MG63 (cell line): ENCODE measurements at places on chromosomes 1 and 21. TPM values are rescaled to one million over a fixed set of nuclear protein-coding genes. Genes with fewer than 3 reads are reported as not detected.

DNA sequence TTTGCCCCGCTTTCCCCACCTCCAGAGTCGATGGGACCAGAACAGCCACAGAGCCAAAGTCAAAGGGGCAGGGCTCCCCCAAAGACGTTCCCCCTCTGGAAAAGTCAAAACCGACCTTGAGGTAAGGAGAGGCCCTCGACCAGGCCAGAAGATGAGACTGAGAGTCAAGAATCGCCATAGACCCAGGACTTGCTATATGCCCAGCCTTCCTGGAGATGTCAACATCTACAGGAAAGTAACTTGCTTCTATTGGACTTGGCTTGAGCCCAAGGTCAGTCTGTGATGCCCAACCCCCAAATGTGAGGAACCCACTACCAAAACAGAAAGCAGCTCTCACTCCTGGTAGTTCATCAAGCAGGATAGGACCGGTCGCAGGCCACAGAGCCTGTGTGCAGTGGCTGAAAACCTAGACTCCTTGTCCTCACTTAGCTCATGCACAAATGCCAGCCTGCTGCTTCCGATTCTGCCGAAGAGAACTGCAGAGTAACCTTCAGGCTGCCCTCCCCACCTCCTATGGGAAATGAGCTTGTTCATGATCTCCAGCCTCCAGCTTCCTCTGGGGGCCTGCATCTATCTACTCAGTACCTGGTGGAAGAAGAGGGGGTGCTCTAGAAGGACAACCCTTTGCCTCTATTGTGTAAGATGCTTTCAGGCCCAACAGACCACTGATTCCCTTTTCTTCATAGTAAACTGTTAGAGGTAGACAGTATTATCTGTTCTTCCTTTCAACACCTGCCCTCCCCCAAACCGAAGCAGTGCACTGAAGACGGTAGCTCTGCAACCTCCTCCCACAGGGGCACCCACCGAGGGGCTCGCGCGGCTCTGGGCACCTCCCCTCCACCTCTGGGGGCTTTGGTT lies 1.4 kb downstream of the ACOT7 start:
- DNase-seq = no peak

ZNF124 gene
- total RNA-seq = 56.8 and 82.3 TPM in 2 replicates

GRCh38 chr1:232999956-233000625 lies 49.7 kb downstream of the NTPCR start:
- no peak for DNase-seq

LRRC3 gene
- total RNA-seq = 1.2 and 1.4 TPM in 2 replicates

GRCh38 chr1:112706505-112707220 lies at the start of gene RHOC:
TSS of gene RHOC (minus strand) at chr1:112707127. CDS start at chr1:112703799, 3,328 bp downstream.
- DNase-seq = peak; percentile 76

SCP2 gene
- 74.0 and 115 TPM in 2 replicates for total RNA-seq

GRCh38 chr1:4730078-4730477 lies 75.7 kb downstream of the AJAP1 start:
- DNase-seq = no peak

GRCh38 chr1:24118410-24119242 lies 6.7 kb upstream of the MYOM3 start:
- no peak for DNase-seq

HES3 gene
- not detected in 2 replicates for total RNA-seq

- peak; percentile 54 for DNase-seq
These were observed 588 bp downstream of the NEXN start for GRCh38 chr1:77888781-77889642.

- peak; percentile 91 for DNase-seq
These were observed 858.7 kb downstream of the USP25 start for GRCh38 chr21:16588433-16588860.

OLFML2B gene
- 0.20 TPM in 1 of 2 replicates, not detected in the other for total RNA-seq

- DNase-seq = no peak
These were observed 11.2 kb upstream of the TXNIP start for GRCh38 chr1:146007489-146008133.

GRCh38 chr1:76267631-76268030 lies 193.1 kb downstream of the ST6GALNAC3 start:
- DNase-seq = no peak

DNA sequence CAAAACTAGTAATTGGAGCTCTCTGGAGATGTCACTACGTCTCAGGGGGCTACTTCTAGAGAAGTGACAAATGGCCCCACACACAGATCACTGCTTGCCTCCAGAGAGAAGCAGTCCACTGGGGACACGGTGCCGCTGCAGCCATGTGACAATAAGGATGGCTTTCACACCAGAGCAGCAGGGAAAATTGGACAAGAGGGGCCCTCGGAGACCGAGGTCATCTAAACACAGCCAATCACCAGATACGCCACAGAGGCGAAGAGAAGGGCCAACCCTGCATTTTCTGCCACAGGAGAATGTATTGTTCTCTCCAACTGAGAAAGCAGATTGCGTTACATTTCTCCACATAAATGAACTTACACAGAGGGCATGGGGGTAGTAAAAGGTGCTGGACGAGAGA lies 51.2 kb upstream of the TIAM1 start:
- DNase-seq = no peak

DNA sequence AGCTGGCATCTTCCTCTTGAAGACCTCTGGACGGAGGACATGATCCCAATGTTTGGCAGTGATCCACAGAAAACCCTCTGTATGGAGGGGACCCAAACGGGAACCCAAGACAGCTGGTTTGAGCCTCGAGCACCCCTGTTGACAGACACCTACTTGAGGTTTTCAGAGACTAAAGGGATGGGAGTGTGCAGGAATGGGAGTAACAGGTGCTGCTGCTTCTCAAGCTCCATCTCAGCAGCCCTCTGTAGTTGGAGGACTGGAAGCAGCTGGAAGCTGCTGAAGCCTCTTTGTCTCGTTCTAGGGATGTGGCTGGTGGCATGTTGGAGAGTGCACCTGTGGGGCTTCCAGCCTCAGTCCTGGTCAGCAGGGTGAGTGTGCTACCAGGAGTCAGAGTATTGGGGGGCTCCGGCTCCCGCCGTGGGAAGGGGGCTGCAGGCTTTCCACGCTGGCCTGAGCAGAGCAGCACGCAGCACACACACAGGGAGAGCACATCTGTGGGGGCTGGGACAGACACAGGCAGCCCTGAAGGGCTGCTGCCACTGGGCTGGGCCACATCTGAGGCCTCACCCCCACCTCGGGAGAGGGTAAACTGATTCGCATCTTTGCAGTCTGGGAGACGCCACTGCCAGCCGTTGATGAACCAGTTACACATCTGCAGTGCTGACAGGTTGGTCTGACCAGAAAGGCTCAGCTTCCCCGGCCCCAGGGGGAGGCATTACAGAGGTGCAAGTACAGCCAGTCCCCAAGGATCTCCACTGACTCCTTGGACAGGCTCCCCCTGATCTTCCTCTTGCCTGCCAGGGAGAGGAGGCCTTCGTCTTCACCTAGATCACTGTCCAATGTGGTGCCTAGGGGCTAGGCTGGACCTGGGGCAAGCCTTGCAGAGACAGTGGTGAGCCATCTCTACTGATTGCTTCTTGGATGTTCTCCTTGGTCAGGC lies 56.6 kb downstream of the ADSS2 start:
- DNase-seq = no peak

EGLN1 gene
- 32.7 and 37.4 TPM in 2 replicates for total RNA-seq

DNA sequence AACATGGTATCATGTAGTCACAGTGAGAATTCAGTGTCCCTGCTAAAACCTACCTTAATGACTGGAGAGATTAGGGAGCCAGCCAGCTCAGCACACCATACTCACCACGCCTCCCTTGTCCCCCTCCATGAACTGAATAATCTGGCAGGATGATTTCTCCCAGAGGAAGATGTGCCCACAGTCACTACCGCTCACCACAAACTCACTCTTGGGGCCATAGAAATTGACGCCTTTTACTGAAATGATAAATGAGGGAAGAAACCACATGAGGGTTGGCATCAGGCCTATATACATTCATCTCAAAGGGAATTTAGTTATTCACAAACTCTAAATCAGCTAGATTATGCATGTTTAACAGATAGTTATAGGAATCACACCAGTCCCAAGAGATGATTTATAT lies 17.4 kb downstream of the PEA15 start:
- DNase-seq = no peak

KRTAP10-3 gene
- not detected in 2 replicates for total RNA-seq

WDTC1 gene
- 14.9 and 15.8 TPM in 2 replicates for total RNA-seq

HES2 gene
- total RNA-seq = 0.59 TPM in 1 of 2 replicates, not detected in the other

PTPRC gene
- total RNA-seq = 7.0 and 12.1 TPM in 2 replicates

- no peak for DNase-seq
These were observed 271.5 kb downstream of the NFIA start for GRCh38 chr1:61353797-61354406.

- DNase-seq = no peak
These were observed 31.0 kb downstream of the TGFBR3 start for GRCh38 chr1:91854852-91855534.

DNA sequence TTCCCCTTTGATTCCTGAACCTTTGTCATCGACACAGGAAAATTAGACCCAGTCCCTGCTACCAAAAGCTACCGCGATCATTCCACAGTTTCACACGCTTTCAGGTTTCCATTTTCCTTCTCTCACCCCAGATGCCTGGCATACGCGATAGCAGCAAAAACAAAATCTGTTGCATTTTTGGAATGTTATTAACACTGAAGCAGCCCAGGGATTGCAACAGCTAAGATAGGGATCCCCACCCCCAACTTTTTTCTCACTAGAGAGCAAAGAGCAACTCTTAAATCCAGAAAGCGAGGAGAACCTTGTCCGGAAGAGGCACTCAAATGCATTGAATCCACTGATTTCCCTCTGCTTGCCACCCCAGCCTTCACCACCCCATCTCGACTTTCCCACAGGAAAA lies 8.9 kb downstream of the OVAAL start:
- no peak for DNase-seq

DNA sequence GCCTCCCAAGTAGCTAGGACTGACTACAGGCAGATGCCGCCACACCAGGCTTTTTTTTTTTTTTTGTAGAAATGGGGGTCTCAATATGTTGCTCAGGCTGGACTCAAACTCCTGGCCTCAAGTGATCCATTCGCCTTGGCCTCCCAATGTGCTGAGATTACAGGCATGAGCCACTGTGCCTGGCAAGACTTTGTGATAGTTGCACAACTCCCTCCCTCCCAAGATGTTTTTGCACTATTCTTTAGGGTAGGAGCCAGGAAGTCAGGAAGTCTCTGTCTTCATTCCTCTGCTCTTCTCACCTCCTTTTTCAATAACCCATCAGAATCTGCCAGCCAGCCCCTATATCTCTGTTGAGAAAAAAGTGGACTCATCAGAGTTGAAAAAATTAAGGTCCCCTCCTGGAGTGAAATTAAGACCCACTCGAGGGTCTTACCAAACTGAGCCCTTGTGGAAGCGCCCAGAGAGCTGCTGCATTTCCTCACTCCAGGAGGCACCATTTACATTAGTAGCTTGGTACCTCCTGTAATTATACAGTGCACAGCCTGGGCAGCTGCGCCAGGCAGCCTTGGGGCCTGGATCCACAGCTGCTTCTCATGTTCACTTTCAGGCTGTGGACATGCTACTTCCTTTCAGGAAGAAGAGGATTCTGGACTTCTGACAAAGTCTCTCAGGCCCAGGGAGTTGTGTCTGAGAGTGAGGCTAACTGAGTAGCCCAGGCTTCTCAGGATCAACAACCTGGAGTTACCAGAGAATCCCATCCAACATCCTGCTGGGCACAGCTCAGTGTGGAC lies 24.0 kb downstream of the TCEA3 start:
- DNase-seq = peak; percentile 27

ZC3H12A gene
- 2.2 and 3.8 TPM in 2 replicates for total RNA-seq

DNA sequence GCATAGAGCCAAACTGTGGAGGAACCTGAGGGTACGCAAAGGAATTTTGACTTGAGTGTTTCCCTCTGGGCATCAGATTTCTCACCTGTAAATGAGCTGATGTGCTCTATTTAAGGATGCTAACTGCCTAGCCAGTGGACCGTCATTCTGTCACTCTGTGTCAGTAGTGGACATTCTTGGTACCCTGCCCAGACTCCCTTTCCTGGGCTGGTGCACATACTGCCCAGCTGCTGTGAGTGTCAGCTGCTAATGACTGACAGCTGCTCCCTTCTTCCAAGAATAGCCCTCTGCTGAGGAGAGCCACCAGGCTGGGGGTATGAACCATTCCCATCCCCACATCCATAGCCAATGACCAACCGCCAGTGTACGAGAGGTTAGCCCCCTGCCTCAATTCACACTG lies 193.1 kb upstream of the DAB1 start:
- DNase-seq = no peak

AMY1C gene
- total RNA-seq = not detected in 2 replicates

CELA3A gene
- total RNA-seq = not detected in 2 replicates

DNA sequence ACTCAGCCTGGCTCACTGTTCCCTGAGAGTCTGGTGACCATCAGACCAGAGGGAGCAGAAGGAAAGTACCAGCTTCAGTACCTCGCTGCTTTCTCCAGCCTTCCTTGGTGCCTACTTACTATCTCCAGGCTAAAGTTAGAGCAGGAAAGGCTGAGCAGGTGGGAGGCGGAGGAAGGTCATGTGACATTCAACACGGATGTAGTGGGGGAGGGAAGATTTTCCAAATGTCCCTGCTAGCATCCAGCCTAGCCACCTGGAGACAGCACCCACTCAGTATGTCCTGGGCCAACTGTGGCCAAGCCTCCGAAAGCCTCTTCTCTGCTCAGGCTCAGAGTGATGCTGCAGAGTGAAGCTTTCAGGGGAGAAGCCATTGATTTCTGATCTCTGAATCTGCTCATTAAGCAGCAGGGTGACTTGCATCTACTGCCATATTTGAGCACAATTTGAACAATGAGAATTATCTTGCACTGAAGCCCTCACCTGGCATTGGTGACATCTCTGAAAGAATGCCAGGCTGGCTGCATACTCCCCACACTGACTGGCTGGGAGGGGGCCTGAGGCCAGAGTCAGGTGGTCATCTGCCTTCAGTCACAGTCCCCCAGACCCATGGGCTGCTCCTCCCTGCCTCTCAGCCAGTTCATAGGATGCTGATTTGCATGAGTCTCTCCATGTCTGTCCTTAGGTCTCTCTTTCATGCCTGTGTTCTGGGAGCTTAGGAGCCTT lies 86.2 kb downstream of the KCND3 start:
- DNase-seq = no peak

SH3GLB1 gene
- 24.1 and 25.1 TPM in 2 replicates for total RNA-seq

- DNase-seq = peak; percentile 84
These were observed 120.5 kb downstream of the TMEM53 start for GRCh38 chr1:44553771-44554170.

- DNase-seq = no peak
These were observed 59.4 kb downstream of the EPB41 start for GRCh38 chr1:28973596-28974421.

ACTN2 gene
- 0.07 TPM in 1 of 2 replicates, not detected in the other for total RNA-seq

FCN3 gene
- not detected in 2 replicates for total RNA-seq

- no peak for DNase-seq
These were observed 102.0 kb upstream of the ARHGEF16 start for GRCh38 chr1:3352299-3352951.

DNA sequence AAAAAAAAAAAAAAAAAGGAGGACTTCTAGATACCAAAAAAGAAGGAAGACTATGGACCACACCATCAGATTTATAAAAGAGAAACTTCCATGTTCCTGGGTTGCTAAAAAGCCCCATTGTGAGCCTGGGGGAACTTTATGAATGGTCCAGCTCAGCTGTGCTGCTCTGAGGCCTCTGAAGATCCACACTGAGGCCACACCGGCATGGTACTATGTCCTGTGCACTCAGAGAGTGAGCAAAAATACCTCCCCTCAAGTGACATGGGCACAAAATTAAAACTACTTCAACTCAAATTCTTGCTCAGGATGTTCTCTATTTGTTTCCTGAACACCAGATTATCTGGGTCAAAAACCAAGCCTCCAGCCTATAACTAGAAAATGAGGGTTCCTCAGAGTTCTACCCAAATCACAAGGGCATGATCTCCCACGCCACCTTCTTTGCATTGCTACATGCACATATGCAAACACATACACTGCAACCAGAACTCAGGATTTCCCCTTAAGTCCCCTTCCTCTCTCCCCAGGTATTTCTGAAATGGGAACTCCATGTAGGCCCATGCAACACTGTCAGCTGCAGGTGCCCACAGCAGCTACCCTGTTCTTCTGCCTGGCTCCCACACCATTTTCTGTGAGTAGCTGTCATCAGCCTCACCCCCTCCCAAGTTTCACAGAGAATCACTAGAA lies 94.4 kb downstream of the SH3GLB1 start:
- no peak for DNase-seq

COA7 gene
- total RNA-seq = 16.9 and 37.1 TPM in 2 replicates
